ENCODE measurements at places on chromosomes 12 and 14.

DNA sequence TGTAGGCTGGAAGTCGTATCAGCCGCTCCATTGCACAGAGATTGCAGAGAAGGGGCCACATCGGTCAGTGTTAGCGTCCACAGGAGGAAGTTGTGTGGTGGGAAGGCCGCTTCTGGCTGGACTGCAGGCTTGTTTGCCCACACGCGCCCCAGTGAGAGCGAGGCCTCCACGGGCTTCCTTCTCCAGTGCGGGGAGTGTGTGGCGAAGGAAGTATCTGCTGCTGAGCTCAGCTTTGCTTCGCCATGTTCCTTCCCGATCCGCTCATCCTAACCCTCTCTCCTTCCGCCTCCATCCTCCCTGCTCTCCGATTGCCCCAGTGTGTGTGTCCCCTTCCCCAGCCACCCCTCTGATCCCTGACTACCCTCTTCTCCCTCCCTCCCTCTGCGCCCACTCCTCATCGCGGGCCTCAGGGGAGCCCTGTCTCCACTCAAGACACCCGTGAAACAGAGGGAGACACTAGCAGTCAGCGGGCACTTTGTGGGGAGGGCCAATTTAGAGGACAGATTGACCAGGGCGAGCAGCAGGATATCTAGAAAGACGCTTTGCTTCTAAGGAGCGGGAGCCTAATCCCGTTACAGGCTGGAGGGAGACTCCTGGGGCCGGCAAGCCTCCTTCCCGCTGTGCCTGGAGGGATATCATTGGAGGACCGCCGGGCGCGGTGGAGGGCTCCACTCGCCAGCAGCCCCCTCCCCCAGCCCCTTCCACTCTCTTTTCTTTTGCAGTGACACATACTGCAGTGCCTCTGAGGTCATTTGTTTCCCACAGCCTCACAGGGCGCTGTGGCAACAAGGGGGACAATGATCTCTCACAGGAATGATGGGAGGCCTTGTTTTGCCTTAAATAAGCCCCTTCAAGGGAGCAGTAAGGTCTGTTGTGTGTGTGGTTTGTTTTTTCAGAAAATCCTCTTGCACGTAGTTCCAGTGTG, 428.8 kb downstream of the ZFP36L1 start:
- DNase-seq: no peak

GRCh38 chr12:22925623-22926022, 300.7 kb downstream of the ETNK1 start:
- no peak for DNase-seq

- no peak for DNase-seq
Observed at GRCh38 chr12:39327965-39328364, 115.0 kb downstream of the KIF21A start.

DNA sequence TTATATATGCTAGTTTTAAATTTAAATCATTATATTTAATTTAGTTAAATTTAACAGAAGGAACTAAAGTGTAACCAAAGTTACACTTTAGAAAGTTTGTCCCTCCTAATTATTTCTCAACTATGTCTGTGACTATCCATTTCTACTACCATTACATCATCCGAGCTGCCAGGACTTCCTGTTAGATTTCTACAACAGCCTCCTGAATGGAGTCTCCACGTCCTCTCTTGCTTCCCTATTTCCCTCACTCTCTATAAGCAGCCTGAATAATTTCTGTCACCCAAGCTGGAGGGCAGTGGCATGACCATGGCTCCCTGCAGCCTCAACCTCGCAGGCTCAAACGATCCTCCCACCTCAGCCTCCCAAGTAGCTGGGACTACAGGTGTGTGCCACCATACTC, 84.1 kb downstream of the TTC7B start:
- no peak for DNase-seq

GRCh38 chr14:55605793-55606192, 25.8 kb downstream of the KTN1 start:
- no peak for DNase-seq

- no peak for DNase-seq
Observed at GRCh38 chr14:77625360-77625759, 8.9 kb upstream of the SPTLC2 start.

DNA sequence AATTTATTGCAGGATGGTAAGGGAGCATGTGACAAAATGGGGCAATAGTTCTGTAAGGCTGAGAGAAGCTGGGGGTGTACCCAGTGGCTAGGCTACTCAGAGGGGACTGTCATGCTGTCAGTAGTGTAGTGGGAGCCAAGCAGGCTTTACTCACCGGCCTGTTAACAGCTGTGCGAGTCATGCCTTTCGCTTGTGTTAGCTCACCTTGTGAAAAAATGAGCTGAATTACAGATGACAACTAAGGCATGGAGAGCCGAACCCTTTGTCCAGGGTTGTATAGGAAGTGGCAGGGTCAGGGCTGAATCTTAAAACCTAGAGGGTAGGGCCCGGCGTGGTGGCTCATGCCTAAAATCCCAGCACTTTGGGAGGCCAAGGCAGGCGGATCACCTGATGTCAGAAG, 37.9 kb downstream of the SH2B3 start:
- DNase-seq: no peak

GRCh38 chr12:53217051-53217930, 10.2 kb upstream of the ITGB7 start:
- DNase-seq: no peak

DNA sequence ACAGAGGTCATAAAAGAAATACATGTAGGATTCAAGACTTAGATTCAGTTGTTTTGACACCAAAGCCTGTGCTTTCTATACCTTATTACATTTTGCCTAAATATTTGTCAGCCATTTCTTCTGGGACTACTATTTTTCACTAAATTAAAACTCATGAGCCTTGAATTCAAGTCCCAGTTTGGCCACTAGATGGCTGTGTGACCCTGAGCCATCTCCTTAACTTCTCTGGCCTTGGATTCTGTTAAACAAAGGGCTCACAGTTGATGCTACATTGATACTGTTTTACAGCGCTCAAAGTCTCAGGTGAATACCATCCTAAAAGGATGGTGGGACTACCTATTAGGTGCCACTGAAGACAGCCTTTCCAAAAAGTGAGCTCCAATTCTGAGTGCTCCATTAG, 39.6 kb upstream of the CCDC198 start:
- DNase-seq: no peak

DNA sequence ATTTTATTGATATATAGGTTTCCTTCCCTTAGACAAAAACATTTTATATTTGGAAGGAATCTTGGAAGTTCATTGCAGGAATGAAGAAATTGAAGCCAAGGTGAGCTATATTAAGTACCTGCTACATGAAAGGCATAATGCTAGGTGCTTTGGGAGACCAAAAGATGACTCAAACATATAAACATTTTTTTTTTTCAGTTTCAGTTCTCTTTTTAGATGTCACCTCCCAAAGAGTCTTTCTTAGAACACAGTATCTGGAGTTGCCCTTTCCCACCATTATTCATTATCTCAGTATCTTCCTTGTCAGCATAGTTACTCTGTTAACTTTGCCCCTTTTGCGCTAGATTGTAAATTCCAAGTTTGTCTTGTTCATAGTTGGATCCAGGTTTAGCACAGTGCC, 1.1 kb downstream of the LIN52 start:
- DNase-seq: no peak

DNA sequence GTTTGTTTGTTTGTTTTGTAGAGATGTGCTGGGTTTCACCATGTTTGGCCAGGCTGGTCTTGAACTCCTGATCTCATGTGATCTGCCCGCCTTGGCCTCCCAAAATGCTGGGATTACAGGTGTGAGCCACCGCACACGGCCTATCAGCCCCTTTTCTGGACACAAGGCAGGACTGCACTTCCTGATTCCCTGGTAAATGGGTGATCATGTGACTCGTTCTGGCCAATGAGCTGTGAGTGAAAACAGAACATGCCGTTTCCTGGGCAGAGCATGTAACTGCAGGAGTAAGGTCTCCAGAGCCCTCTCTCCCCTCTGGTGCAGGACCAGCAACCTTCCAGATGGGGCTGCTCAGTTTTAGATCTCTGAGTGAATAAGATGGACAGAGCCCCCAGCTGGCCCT, 92.7 kb downstream of the ITPK1 start:
- no peak for DNase-seq

DNA sequence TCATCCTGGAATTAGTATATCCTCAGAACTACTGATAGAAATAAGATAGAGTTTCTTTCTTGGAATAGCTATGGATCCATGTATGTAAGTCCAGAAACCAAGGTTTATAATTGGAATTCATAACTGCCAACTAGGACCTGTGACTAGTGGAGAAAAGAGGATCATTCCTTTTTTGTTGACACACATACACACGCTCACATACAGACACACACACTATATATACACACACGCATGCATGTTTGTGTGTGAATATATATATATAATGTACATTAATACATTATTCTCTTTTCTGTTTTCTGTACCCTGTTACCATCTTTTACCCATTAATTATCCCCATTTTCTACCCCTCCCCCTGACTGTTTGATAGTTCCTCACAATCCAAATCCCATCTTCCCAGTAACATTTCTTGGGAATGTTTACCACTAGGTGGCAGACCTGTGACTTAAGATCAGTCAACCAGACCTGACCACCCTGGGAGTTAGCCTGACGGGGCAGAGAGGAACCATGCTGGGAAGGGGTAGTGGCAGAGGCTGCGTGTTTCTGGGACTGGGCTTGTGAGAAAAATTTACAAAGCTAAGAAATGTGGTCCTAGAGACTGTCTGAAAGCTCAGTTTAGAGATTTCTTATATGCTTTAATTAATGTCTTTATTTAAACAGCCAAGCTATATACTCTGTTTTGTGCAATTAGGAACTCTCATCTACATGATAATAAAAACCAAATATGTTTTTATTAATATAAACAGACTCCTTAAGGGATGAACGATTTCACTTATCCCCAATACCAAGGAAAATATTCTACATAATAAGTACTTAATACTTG, 308.0 kb downstream of the PPFIA2 start:
- DNase-seq: peak; percentile 38

DNA sequence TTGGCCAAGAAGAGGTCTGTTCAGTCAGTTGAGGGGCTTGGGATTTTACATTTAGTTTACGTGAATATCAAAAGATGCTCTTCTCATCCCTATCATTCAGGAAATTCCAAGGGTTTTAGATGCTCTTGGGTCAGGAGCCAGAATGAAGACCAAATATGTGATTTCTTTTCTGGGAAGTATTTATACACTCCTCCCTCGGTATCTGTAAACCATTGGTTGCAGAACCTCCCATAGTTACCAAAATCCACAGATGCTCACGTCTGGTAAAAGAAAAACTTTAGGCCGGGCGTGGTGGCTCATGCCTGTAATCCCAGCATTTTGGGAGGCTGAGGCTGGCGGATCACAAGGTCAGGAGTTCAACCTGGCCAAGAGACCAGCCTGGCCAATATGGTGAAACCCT, 75.9 kb downstream of the TNFAIP2 start:
- DNase-seq: peak; percentile 80

- no peak for DNase-seq
Observed at GRCh38 chr12:51122844-51123243, 39.4 kb upstream of the CSRNP2 start.

DNA sequence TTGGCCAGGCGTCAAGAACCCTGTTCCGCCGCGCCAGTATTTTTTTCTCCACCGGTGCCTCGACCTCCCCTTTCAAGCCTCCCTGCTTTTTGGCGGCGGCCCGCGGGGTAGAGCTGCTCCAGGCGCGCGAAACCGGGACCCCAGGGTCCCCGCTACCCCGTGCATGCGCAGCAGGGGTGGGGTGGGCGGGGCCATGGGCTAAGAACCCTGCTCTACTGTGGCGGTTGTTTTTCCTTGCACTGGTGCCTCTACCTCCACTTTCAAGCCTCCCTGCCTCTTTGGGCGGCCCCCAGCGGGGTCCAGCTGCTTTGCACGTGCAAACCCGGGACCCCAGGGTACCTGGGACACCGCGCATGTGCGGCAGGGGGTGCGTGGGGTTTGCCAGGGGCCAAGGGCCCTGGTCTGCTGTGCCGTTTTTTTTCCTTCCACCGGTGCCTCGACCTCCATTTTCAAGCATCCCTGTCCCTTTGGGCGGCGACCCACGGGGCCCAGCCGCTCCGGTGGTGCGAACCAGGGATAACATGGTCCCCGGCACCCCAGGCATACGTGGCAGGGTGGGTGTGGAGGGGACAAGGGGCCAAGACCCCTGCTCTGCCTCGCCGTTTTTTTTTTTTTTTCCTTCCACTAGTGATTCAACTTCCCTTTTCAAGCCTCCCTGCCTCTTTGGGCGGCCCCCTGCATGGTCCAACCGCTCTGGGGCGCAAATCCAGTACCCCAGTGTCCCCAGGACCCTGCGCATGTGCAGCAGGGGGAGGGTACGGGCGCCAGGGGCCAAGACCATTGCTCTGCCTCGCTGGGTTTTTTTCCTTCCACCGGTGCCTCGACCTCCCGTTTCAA, 326.8 kb downstream of the ALG10 start:
- no peak for DNase-seq

- DNase-seq: no peak
Observed at GRCh38 chr12:23133471-23133870, 508.5 kb downstream of the ETNK1 start.

DNA sequence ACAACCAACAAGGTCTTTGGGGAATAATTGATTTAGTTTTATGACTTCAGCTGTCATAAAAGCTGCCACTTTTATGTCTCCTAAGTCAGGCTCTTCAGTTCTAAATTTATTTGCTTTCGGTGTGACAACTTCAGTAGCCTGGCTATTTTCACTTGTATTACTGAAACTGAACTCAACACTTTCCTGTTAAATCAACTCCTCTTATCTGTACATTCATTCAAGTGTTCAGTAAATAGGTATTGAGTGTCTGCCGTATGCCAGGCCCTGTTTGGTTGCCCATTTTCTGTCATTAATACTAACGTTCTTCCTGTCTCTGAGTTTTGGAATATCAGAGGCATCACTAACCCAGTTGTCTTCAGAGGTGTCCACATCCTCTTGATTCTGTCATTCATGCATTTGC, 7.5 kb downstream of the UTP20 start:
- no peak for DNase-seq

GRCh38 chr12:78802593-78802992, 62.0 kb upstream of the SYT1 start:
- peak; percentile 8 for DNase-seq

DNA sequence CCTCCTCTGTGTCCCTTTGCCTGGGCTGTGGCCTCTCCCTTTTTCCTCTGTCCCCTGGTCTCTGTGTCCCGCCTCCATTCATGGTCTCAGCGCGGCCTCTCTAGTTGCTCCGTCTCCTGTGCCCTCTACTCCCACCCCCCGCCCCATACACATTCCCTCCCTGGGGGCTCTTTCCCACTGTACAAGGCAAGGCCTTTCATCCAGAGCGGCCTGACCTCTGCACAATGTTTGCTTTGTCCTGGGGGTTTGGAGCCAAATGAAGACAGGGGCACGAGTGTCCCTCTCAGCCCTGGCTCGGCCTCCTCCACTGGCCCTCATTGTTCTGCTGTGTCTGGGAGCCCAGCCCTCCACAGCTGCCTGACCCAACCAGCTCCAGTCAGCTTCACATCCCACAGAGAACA, 678.6 kb downstream of the BCL11B start:
- no peak for DNase-seq

DNA sequence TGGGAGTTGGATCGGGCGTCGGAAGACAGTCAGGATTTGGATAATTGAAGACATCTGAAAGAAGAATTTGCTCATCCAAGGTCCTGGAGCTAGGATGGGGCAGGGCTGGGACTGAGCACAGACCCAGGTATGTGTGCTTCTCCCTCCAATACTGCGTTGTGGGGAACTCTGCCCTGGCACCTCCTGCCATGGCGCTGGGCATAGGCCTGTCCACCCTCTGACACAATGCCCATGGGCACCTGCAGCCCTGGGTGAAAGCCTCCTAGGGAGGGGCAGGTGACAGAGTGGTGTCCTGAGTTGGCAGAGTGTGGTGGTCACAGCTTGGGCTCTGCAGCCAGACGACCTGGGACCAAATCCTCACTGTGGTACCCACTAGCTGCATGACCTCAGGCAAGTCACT, 53.3 kb downstream of the CALM1 start:
- no peak for DNase-seq

GRCh38 chr12:93713060-93713459, 35.9 kb downstream of the CRADD start:
- DNase-seq: no peak

- no peak for DNase-seq
Observed at GRCh38 chr12:4943067-4943937, 33.6 kb downstream of the KCNA1 start.
